BJ (cell line): ENCODE measurements at places on chromosomes 11 and 22.

GRCh38 chr22:24416611-24417010 lies 10.8 kb upstream of the ADORA2A start:
- no peak for DNase-seq

GRCh38 chr11:80214413-80214812 lies 773.6 kb upstream of the TENM4 start:
- DNase-seq: no peak

DNA sequence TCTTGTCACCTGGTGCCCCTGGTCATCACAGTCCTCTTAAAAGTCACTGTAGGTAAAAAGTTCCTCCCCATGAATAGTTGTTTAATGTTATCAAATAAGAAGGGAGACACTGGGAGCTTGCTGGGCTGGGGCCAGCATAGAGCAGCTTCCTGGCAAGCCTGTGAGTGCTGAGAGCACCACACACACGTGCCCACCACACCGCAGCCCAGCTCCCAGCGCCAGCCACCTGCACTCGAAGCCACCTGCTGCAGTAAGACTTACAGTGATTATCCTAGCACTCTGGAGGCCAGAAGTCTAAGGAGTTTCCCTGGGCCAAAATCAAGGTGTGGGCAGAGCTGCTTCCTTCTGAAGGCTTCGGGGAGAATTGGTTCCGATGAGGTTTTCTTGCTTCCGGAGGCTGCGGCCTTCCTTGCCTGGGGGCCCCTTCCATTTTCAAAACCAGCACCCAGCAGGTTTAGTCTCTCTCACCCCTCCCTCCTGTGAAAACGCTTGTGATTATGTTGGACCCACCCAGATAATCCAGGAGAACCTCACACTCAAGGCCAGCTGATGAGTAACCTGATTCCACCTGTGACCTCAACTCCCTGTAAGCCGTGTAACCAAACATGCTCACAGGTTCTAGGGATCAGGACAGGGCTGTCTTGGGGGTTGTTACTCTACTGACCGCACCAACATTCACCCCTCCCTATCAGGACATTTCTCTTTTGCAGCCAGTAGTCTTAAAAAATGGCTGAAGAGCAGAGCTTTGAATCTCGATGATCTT lies 687.2 kb downstream of the TBC1D22A start:
- DNase-seq: no peak

DNA sequence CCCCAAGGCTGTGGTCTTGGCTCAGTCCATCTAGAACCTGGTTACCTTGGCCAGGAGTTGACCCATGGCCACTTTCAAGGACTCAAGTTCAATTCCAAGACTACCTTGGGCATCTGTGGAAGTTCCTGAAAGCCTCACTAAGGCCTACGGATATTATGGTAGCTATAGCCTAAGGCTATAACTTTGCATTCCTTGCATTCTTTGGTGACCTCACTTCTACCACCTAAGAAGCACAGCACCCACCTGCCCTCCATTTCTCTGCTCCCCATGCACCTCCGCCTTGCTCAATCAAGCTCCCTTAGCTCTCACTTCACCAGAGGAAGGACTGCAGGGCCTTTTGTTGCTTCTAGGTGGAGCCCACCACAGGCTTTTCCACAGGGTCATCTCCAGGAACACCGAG lies 50.3 kb upstream of the GALNT18 start:
- no peak for DNase-seq

DNA sequence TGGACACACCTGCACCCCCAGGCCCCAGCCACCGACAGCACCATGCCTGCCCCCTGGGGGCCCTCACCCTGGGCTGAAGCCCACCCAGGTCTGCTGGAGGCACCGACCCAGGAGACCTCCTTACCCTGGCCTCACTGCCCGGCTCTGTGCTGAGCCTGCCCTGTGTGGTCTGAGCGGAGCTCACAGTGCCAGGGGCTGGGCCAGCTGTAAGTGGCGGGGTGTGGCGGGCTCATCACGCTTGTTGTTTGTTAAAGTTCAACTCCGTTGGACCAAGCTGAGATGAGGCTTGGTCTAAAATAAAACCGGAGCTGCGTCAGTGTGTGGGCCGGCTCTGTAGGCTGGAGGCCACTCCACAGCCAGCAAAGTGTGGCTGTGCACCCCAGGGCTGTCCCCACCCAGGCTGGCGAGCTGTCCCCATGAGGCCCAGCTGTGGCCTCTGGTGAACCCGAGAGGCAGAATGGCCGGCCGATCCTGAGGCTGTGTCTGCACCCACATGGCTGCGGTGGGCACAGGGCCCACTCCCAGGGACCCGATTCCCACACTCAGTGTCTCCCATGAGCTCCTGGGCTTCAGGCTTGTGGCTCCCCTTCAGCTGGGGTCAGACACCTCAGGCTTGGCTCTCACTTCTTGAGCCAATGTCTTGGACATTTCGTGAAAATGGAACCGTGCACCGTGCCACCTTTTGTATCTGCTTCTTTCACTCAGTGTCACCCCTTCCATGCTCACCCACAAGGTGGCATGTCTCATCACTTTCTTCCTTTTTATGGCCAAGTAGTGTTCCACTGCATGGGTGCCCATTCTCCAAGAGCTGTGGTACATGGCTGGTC lies 137.9 kb downstream of the CTTN start:
- no peak for DNase-seq

GRCh38 chr11:70908223-70908622 lies 344.2 kb downstream of the SHANK2 start:
- DNase-seq: no peak
